ENCODE measurements at places on chromosomes 13 and 19.

- DNase-seq: no peak
Measured at GRCh38 chr19:1523412-1524286, at the start of gene PLK5. PLK5 (plus strand) TSS chr19:1524077; CDS start chr19:1526997, 2,920 bp downstream.

DNA sequence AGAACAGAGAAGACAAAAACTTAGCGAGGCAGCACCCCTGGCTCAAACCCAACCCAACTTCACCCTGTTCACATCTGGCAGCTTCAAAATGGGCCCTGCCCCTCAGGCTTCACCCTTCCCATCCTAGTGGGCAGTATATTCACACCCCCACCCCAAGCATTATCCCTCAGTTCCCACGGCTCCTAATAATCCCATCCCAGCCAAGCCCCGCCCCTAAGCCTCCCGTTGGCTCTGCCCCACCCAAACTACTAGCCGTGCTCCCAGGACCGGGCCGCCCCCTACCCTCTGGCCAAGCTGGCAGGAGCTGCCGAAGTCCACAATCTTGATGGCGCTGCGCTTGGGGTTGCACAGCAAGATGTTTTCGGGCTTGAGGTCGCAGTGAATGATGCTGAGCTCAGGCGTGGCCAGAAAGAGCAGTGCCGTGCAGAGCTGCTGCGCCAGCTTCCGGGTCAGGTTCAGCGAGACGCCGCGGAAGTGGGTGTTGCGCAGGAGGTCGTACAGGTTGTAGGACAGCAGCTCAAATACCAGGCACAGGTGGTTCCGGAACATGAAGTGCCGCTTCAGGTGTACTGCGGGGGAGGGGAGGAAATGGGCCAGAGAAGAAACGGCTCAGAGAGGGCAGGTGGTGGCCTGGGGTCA, 5.8 kb downstream of the DYRK1B start:
- DNase-seq: no peak

GRCh38 chr19:40719414-40719894, 2.5 kb downstream of the ITPKC start:
- no peak for DNase-seq

DNA sequence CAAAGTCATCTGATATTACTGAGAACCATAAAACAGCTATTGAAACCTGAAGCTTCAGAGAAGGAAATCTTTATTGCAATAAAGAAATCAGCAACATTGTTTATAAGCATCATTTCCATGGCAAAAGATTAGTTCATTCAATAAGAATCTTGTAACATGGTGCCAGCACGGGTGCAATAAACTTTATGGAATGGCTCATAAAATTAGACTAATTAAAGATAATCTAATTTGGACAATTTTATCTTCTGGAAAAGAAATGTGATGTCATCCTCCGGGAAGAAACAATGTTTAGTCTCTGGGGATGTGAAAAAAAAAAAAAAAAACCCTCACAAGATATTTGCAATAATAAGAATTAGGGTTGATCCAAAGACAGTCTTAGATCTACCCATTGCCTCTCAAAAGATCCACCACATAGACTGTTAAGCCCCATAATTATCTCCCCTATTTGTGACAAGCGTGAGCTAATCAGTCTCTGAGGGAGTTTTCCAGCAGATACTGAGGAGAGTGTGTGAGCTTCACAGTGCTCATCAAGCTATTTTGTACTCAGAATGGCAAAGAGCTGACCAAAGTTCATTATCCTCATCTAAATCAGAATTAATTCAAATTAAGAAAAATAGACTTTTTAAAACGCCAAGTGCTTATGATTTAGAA, 297.0 kb upstream of the EDNRB start:
- no peak for DNase-seq

DNA sequence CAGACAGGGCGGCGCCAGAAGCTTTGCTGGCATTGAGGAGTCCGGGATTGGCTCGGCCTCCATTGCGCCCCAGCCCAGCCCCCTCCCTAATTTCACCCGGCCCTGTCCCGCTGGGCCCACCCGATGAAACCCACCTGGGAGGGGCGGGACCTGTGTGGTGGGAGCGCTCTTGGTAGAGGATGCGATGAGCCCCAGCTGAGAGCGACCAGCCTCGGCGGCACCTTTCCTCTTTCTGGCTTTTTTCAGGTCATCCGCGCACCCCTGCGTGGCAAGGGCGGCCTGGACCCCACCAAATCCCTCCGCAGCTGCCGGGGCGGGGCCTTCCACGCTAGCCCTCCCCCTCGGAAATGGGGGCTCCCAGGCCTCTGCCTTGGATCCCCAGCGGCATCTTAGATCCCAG, at the start of gene ZGLP1:
Gene ZGLP1, minus strand, starts transcription at position 393 of the 400 bp plus-strand sequence.
- DNase-seq: no peak

GRCh38 chr13:71477735-71478134, 389.3 kb downstream of the DACH1 start:
- DNase-seq: no peak

DNA sequence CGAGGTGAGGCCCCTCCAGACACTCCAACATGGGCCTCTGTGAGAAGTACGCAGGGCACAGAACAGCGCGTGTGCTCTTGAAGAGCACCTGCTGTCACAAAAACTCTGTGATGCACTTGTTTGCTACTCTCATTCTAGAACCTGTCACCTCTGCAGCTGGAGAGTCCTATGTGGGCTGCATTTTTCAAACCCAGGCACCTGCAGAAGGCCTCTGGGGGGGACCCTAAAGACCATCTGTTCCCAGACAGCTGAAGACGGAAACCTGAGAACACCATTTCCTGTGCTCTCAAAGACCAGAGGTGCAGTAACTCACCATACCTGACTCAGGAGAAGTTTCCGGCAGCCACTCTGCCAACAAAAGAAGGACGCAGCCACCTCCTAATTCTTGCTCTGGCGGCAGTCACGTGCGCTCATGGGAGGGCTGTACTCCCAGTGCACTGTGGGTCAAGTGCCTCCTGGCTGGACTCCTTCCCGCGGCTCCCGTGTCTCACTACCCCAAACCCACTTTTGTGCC, 28.1 kb downstream of the RANBP3 start:
- DNase-seq: no peak

GRCh38 chr13:71516521-71516920, 350.5 kb downstream of the DACH1 start:
- DNase-seq: no peak
